Activated naive CD8-positive, alpha-beta T cell treated with anti-CD3 and anti-CD28 coated beads for 36 hours (primary cell): ENCODE measurements at places on chromosomes 1 and 21. TPM values are rescaled to one million over a fixed set of nuclear protein-coding genes. Genes with fewer than 3 reads are reported as not detected.

DNA sequence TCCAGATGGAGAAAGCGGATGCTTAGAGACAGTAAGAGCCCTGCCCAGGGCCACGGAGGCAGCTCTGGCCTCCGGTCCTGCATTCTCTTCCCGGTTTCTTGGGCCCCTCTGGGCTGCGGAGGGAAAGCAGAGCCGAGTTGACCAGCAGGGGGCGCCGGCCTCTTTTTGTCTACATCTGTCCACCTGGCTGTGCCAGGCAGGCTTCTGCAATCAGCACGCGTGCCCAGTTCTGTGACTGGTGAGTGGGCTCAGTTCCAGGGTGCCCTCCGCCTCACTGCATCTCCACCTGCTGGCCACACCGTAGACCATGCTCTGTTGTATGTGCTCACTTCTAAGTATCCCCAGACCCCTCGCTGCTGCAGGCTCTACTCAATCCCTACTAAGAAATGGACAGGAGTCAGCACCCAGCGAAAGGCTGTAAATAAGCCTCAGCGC lies 6.7 kb upstream of the HUNK start:
- H3K27ac ChIP-seq = no peak overlapping the region
- peaks cover 12% of the 10 kb centered on the region for H3K27me3 ChIP-seq
- H3K4me1 ChIP-seq = no peaks in the 10 kb centered on the region
- no peak overlapping the region for H3K4me3 ChIP-seq

- DNase-seq = no peak
- H3K27me3 ChIP-seq = no peaks in the 10 kb centered on the region
- H3K27ac ChIP-seq = no peak overlapping the region
Observed at GRCh38 chr1:43619314-43619790, 30.6 kb upstream of the KDM4A start.

NECTIN4 gene
- 0.16 TPM for total RNA-seq

PPT1 gene
- total RNA-seq = 93.7 TPM

DNA sequence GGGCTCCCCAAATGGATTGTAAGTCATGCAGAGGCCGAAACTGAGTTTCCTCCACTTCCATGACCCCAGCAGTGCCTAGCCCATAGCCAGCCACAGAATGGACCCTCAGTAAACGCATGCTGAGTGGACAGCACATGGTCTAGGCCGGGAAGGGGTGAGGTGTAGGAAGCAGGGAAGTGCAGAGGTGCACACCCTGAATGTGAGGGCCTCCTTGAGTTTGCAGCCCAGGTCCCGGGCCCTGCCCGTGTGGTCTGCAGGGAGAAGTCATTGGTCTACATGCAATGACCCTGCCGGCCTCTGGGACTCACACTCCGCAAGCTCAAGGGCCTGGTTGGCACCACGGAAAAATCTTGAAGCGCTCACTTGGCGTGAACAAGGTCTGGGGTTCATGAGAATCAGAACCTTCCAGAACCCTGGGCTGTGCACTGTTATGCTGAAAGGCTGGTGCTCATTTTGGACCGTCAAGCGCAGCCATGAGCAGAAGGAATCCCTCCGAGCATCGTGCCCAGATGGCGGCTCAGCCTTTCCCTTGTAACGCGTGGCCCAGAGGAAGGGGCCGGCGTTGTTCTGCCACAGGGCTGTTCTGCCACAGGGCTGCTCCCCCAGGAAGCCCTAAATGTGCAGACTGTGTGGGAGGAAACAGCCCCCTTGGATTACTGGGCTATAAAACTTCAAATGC lies 66.4 kb downstream of the PSMG1 start:
- no peaks in the 10 kb centered on the region for H3K36me3 ChIP-seq
- no peaks in the 10 kb centered on the region for H3K27me3 ChIP-seq
- no peaks in the 10 kb centered on the region for H3K4me1 ChIP-seq
- DNase-seq = no peak

GPA33 gene
- total RNA-seq = not detected
